Activated CD4-positive, alpha-beta memory T cell treated with anti-CD3 and anti-CD28 coated beads for 36 hours (primary cell): ENCODE measurements at places on chromosomes 1 and 21. TPM values are rescaled to one million over a fixed set of nuclear protein-coding genes. Genes with fewer than 3 reads are reported as not detected.

PAPPA2 gene
- total RNA-seq, result 0.44 TPM

DNA sequence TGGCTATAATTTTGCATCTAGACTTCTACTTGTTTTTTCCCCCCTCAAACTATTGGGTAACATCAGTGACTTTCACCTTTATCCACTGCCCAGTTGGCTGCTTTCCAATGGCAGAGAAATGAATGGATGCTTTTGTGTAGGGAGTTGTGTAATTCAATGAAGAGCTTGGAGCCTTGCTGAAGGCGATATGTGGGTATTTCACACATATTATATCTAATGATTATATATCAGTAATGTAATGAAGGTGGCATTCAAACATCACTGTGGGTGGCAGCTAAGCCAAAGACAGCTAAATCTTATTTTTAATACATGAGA lies 81.2 kb downstream of the TGFB2 start:
- DNase-seq, result no peak

NTMT2 gene
- not detected for total RNA-seq

CRYBG2 gene
- total RNA-seq, result 1.6 TPM

DNA sequence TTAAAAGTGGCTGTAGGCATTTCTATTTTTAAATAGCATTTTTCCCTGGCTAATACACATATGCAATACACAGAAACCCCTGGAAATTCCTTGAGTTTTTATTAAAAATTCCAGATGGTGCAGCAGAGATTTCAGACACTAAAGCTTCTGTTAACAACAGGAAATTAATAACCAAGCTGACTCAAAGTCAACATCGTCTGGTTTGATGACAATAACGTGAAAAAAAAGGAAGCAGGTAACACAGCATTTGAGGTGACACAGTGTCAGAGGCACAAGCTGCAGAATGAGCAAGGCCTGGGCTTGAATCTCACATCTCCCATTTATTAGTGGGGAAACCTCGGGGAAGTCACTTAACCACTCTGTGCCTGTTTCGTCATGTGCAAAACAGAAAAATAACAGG lies 64.6 kb upstream of the GJB5 start:
- DNase-seq, result no peak

DNA sequence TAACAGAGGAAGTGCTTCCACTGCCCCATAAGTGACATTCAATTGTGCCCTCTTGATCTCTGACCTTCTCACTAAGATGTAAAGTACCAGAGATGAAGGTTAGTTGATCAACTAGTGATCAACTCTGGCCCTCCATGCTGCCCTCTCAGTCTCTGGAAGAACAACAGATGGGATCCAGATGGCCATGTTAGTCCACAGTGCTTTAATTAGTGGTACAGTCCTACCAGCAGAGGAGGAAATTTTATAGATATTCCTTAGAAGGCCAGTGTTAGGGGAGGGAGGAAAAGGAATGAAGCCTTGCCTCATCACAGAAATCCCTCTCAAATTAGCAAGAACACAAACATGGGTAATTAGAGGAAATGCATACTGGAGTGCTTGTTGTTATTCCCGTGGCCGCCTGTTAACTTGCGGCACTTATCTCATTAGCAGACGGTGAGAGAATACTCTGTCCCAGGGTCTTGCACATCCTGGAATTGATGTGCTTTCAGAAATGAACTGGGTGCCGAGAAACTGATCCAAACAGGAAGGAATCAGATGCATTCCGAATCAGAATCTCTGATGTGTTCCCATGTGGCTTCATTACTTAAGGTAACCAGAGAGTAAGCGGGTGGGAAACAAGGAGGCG lies 91.1 kb upstream of the RGS4 start:
- no peak for DNase-seq

DNA sequence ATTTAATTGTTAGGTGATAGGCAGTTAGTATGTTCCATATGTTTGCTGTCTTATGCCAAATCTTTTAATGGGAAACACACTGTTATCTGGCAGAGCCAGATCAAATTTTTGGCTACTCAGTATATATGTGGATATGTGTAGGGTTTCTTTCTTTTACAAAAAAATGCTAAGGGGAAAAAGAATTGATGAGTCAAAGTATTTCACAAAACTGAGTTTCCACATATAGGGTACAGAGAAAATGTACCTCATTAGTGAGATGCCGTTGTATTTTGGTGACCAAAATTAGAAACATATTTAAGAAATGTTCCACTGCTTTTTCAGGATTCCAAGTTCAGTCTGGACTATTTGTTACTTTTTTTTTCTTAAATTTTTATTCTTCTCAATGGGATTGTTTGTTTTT lies 201.2 kb upstream of the PTGFR start:
- DNase-seq, result no peak

RCSD1 gene
- total RNA-seq, result 61.7 TPM

GRCh38 chr1:199590708-199591107 lies 436.8 kb upstream of the NR5A2 start:
- DNase-seq, result no peak

DNA sequence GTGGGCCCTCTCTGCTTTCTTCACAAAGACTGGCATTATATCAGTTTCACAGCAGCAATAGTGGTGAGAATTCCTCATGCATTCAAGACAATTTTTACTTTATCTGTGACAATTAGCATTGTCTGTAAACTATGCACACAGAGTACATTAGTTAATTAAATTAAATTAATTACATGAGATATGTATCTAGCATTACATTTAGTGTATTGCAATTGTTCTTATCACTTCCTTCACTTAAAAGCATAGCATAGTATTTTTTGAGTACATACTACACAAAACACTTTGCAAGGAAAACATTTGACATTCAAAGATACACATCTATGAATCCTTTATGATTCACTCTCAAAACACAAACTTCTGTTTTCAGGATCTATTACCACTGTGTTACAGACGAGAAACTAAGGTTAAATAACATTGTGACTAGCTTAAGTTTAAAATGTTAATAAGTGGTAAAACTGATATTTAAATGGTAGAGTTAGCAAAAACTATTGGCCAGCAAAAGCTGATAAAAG lies 1542.6 kb downstream of the PLA2G4A start:
- no peak for DNase-seq

- no peak for DNase-seq
These were observed 2.4 kb upstream of the FAM110D start for GRCh38 chr1:26156285-26157038.
